ENCODE measurements at places on chromosomes 12 and 14. TPM values are rescaled to one million over a fixed set of nuclear protein-coding genes. Genes with fewer than 3 reads are reported as not detected.

DNA sequence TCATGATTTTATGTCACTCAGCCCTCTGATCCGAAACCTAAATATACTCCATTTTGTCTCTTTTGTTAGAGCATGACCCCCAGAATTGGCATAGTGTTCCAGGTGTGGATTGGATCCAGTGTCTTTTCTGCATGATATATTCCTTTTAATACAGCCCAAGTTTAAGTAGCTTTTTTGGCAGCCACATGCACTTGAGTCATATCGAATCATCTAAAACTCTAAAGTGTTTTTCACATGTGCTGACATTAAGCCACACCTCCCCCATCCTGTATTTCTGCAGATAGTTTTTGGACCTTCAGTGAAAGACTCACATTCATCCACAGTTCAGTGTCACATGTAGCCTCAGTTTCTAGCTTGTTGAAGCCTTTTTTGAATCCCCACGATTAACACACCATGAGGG, 30.6 kb downstream of the BORCS5 start:
- H3K4me3 ChIP-seq, result no peak overlapping the region
- peaks cover 37% of the 10 kb centered on the region for H3K4me1 ChIP-seq
- peak overlapping the region; percentile 37 for H3K27ac ChIP-seq
- H3K27me3 ChIP-seq, result no peaks in the 10 kb centered on the region
- peaks cover 49% of the 10 kb centered on the region for H3K36me3 ChIP-seq

Gene NAV3
- total RNA-seq, result not detected

GRCh38 chr12:52680363-52680762, at the start of gene KRT1:
KRT1 (minus strand) TSS chr12:52680407; CDS start chr12:52680348, 59 bp downstream.
- H3K4me3 ChIP-seq, result no peak within 1 kb of the TSS
- H3K27me3 ChIP-seq, result no peaks in the 10 kb centered on the region
- H3K36me3 ChIP-seq, result no peaks in the 10 kb centered on the region
- H3K4me1 ChIP-seq, result peaks cover 33% of the 10 kb centered on the region

DNA sequence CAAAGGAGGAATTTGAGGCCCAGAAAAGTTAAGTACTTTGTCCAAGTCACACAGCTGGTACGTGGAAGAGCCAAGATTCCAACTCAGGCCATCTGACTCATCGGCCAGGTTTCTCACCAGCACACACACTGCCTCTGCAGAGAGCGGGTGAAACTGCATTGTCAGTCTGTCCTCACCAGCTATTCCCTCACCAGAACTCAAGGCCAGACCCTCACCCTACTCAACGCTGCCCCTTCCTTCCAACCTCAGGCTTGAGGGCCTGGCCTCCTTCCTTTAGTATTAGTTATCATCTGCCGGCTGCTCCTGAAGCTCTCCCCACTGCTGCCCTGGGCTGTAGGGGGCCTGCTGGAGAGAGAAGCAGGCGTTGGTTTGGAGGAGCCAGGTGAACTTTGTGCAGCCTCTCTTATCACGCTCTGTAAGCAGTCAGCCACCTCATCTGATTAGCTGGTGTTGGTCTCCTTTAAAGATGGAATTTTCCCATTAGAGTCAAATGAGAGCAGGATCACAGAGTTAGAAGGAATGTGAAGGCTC, 16.6 kb upstream of the PLEK2 start:
- H3K27ac ChIP-seq, result no peak overlapping the region
- no peaks in the 10 kb centered on the region for H3K36me3 ChIP-seq
- peaks cover 17% of the 10 kb centered on the region for H3K27me3 ChIP-seq
- no peaks in the 10 kb centered on the region for H3K4me1 ChIP-seq

- no peak overlapping the region for H3K4me3 ChIP-seq
- H3K27me3 ChIP-seq, result no peaks in the 10 kb centered on the region
- H3K36me3 ChIP-seq, result peaks cover 6% of the 10 kb centered on the region
- H3K27ac ChIP-seq, result no peak overlapping the region
- H3K4me1 ChIP-seq, result peaks cover 2% of the 10 kb centered on the region
Measured at GRCh38 chr12:1006255-1006654, 15.2 kb downstream of the ERC1 start.

Gene APOF
- total RNA-seq, result not detected

GRCh38 chr12:127165567-127166392, 1101.2 kb upstream of the TMEM132C start:
- DNase-seq, result peak; percentile 77
- H3K36me3 ChIP-seq, result no peaks in the 10 kb centered on the region
- H3K27ac ChIP-seq, result peak overlapping the region; percentile 18
- peaks cover 14% of the 10 kb centered on the region for H3K4me1 ChIP-seq
- H3K4me3 ChIP-seq, result peak overlapping the region; percentile 67

Gene CCDC60
- not detected for total RNA-seq

DNA sequence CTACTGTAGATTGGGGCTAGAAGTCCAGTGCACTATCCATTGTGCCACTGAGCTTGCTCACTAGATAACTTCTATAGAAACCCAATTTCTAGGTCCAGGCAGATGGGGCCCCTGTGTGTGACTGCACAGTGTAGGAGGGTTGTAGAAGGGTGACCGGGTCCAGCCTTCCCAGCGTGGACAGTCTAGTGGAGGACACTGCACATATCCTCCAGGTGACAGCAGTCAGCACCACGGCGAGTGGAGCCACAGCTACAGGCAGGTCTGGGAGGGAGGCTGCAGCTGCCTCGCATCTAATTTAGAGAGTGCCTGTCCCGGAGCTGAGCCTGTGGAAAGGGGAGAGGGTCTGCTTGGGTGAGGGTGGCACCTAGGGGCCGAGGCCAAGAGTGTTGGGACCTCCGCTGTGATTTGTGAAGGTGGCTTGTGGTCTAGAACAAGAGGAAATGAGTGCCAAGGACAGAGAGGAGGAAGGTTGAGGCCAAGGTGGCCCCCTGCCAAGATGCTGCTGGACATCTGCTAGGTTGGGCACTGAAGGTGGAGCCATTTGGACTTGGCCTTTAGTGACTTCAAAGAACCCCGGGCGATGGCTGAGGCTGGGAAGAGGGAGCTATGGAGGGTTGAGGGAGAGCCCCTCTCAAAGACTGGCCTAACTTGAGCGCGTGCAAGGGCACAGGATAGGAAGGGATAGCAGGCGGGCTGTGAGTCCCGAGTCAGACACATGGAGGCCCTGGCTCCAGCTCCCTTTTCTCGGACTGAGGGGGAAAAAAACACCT, 46.0 kb upstream of the TRAF3 start:
- peaks cover 12% of the 10 kb centered on the region for H3K36me3 ChIP-seq
- H3K4me3 ChIP-seq, result no peak overlapping the region
- no peaks in the 10 kb centered on the region for H3K27me3 ChIP-seq

- peak overlapping the region; percentile 83 for H3K4me3 ChIP-seq
- peaks cover 61% of the 10 kb centered on the region for H3K4me1 ChIP-seq
- H3K27ac ChIP-seq, result peak overlapping the region; percentile 98
- DNase-seq, result no peak
- peaks cover 35% of the 10 kb centered on the region for H3K36me3 ChIP-seq
Measured at GRCh38 chr12:6935371-6936193, 7.8 kb downstream of the ATN1 start.

GRCh38 chr14:94113490-94113889, 3.0 kb downstream of the IFI27 start:
- no peak overlapping the region for H3K4me3 ChIP-seq
- no peaks in the 10 kb centered on the region for H3K27me3 ChIP-seq
- no peaks in the 10 kb centered on the region for H3K4me1 ChIP-seq
- DNase-seq, result no peak

DNA sequence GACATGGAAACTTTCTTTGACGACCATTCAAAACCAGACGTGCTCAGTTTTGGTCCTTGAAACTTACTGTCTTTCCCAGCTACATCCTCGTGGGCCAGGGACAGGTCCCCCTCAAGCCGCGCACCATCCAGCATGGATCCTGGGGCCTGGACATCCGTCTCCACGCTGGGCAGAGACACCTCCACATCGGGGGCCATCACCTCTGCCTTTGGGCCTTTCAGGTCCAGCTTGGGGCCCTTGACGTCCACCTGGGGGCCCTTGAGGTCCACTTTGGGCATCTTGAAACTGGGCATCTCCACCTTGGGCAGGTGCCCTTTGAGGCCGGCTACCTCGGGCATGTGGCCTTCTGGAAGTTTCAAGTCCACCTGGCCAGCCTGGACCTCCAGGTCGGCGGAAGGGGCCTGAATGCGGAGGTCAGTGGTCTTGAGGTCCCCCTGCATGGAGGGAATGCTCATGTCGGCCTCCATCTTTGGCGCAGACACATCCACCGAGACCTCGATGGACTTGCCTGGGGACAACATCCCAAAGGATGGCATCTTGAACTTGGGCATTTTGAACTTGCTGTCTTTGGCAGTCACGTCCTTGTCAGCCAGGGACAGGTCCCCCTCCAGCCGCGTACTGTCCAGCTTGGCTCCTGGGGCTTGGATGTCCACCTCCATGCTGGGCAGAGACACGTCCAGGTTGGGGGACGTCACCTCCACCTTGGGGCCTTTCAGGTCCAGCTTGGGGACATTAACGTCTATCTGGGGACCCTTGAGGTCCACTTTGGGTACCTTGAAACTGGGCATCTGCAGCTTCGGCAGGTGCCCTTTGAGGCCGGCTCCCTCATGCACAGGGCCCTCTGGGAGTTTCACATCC, 17.1 kb downstream of the PLD4 start:
- H3K36me3 ChIP-seq, result no peaks in the 10 kb centered on the region
- H3K4me3 ChIP-seq, result no peak overlapping the region
- DNase-seq, result no peak
- no peaks in the 10 kb centered on the region for H3K4me1 ChIP-seq
- no peaks in the 10 kb centered on the region for H3K27me3 ChIP-seq
- H3K27ac ChIP-seq, result no peak overlapping the region

Gene RNASE3
- total RNA-seq, result not detected

DNA sequence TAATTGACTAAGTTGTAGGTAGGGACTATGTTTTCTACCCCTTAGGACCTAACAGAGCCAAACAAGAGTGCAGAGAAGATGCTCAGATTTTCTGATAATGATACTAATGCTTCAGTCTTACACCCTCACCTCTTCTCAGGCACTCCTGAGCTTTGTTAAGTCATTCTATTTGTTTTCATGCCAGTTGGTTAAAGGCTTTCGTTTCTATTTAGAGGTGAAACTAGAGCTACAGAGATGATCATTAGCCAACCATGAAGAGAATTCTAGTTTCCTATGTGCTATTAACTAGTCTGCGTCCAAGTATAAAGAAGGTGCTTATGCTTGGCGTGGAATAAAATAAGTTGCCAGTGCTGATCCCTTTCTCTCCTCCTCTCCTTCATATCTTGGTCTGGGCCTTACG, 34.6 kb upstream of the PYGL start:
- H3K27me3 ChIP-seq, result no peaks in the 10 kb centered on the region
- H3K36me3 ChIP-seq, result no peaks in the 10 kb centered on the region
- no peaks in the 10 kb centered on the region for H3K4me1 ChIP-seq

- H3K27ac ChIP-seq, result no peak overlapping the region
- H3K36me3 ChIP-seq, result no peaks in the 10 kb centered on the region
- H3K4me3 ChIP-seq, result no peak overlapping the region
- H3K27me3 ChIP-seq, result no peaks in the 10 kb centered on the region
- H3K4me1 ChIP-seq, result no peaks in the 10 kb centered on the region
Measured at GRCh38 chr12:14315501-14315900, 50.0 kb upstream of the ATF7IP start.

Gene SOAT2
- 5.3 TPM for total RNA-seq

Gene ZDHHC22
- not detected for total RNA-seq

Gene PIGH
- total RNA-seq, result 20.3 TPM

Gene ETFBKMT
- 1.1 TPM for total RNA-seq

DNA sequence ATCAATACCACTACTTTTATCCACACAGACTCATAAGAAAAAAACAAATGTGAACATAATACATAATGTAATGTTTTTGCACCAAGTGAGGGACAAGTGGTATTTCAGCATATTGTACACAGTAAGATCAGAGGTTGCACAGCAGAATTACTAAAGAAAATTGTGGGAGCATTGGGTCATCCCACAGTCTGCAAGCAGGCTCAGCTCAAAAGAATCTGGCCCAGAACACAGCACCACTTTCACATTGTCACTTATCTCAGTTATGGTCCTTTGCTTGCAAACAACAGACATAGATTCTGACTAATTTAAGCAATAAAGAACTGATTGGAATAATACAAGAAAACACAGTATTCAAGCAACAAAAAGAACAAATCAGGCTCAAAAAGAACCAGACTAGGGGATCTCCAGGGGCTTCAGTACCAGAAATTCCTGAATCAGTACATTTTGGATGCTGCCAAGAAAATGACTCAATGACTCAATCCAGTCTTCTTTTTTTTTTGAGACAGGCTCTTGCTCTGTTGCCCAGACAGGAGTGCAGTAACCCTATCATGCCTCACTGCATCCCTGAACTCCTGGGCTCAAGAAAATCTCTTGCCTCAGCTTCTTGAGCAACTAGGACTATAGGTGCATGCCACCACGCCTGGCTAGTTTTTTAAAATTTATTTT, 42.9 kb upstream of the EEA1 start:
- H3K4me3 ChIP-seq, result no peak overlapping the region
- no peak for DNase-seq
- H3K27ac ChIP-seq, result no peak overlapping the region
- H3K36me3 ChIP-seq, result no peaks in the 10 kb centered on the region

DNA sequence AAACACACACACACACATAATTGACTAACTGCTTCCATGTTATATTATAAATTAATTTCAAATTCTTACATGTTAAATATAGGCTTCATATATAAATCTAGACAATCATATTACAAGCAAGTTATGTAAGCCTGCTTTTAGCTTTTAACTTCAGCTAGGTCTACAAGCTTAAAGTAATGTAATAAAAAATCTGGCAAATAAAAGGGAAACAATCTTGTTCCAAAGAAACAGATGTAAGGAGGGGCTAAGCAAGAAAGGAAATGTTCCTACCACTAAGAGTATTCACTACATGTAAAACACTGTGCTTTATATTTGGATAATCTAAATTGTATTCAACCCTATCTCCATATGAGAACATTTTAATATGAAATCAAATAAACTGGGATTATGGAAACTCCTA, 110.4 kb downstream of the SLC6A15 start:
- no peak overlapping the region for H3K27ac ChIP-seq
- H3K27me3 ChIP-seq, result no peaks in the 10 kb centered on the region
- H3K36me3 ChIP-seq, result no peaks in the 10 kb centered on the region
- H3K4me3 ChIP-seq, result no peak overlapping the region

DNA sequence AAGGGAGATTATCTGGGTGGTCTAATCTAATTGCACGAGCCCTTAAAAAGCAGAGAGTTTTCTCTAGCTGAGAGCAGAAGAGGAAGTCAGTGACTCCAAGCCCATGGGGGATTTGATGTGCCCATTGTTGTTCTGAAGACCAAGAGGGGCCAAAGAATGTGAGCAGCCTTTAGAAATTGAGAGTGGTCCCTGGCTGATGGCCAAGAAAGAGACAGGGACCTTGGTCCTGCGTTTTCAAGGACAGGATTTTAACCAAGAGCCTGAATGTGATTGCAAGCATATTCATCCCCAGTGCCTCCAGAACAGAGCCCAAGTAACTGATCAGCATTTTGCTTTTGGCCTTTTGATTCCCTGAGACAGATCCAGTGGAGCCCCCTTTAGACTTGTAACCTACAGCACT, 1353.9 kb downstream of the AACS start:
- H3K27ac ChIP-seq, result no peak overlapping the region
- no peak for DNase-seq
- H3K27me3 ChIP-seq, result no peaks in the 10 kb centered on the region
- no peaks in the 10 kb centered on the region for H3K4me1 ChIP-seq
- H3K36me3 ChIP-seq, result no peaks in the 10 kb centered on the region

Gene AICDA
- not detected for total RNA-seq

Gene CACNA1C
- total RNA-seq, result 0.05 TPM

- peak overlapping the region; percentile 38 for H3K27ac ChIP-seq
- no peaks in the 10 kb centered on the region for H3K27me3 ChIP-seq
- peak; percentile 43 for DNase-seq
Measured at GRCh38 chr12:108734200-108734906, 3.0 kb upstream of the CORO1C start.

- no peaks in the 10 kb centered on the region for H3K27me3 ChIP-seq
- H3K27ac ChIP-seq, result no peak overlapping the region
- no peak for DNase-seq
- no peak overlapping the region for H3K4me3 ChIP-seq
- peaks cover 3% of the 10 kb centered on the region for H3K4me1 ChIP-seq
Measured at GRCh38 chr14:95425369-95426115, 90.9 kb downstream of the SYNE3 start.

GRCh38 chr12:51269174-51270066, 795 bp downstream of the SMAGP start:
- H3K4me1 ChIP-seq, result peaks cover 29% of the 10 kb centered on the region
- H3K36me3 ChIP-seq, result no peaks in the 10 kb centered on the region
- peaks cover 6% of the 10 kb centered on the region for H3K27me3 ChIP-seq
- H3K27ac ChIP-seq, result no peak overlapping the region

Gene OR4K2
- not detected for total RNA-seq
